ENCODE measurements at places on chromosomes 16 and 17. TPM values are rescaled to one million over a fixed set of nuclear protein-coding genes. Genes with fewer than 3 reads are reported as not detected.

GRCh38 chr17:530851-531250, 178.2 kb upstream of the RPH3AL start:
- DNase-seq: no peak

Gene TEKT5
- total RNA-seq: not detected

DNA sequence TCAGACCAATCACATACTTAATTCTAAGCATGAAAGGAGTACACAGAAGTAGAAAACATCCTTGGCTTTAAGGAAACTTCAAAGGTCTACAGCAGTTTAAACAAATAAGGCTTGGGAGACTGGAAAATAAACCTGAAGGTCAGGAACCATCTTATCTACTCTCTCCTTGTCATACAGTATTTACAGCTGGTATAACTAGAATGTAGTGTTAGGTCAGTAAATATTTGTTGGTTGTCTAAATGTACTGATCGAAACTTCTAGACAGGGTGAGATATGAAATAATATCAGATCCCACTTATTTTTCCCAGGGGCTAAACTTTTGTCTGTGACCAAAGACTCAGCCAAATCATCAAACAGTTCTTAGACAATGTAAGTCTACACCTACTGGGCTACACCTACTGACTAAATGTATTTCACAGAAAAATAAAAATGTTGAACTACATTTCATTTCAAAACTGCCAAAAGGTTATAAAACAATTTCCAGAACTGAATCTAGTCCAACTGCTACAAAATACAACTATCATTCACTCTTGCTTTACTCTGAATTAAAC, 27.1 kb upstream of the TMEM97 start:
- no peak for DNase-seq

GRCh38 chr16:66203476-66203875, 163.0 kb upstream of the CDH5 start:
- no peak for DNase-seq

GRCh38 chr17:66605541-66605940, 229.4 kb upstream of the CACNG5 start:
- DNase-seq: peak; percentile 57

DNA sequence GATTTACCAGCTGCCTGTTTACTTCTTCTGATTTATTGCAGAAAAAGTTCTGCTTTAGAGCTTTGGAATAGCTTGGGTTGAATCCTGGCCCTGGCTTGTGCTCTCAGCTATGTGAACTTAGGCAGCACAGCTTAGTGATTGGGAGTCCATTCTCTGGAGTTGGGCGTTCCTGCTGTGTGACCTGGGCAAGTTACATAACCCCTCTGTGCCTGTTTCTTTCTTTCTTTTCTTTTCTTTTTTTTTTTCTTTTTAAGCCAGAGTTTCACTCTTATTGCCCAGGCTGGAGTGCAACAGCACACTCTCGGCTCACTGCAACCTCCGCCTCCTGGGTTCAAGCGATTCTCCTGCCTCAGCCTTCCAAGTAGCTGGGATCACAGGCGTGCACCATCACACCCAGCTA, 51.5 kb upstream of the AQP8 start:
- DNase-seq: no peak

- DNase-seq: no peak
These were observed 41.4 kb upstream of the PIRT start for GRCh38 chr17:10879190-10879836.

Gene TMC7
- total RNA-seq: 0.32 TPM

Gene HCRT
- total RNA-seq: not detected

DNA sequence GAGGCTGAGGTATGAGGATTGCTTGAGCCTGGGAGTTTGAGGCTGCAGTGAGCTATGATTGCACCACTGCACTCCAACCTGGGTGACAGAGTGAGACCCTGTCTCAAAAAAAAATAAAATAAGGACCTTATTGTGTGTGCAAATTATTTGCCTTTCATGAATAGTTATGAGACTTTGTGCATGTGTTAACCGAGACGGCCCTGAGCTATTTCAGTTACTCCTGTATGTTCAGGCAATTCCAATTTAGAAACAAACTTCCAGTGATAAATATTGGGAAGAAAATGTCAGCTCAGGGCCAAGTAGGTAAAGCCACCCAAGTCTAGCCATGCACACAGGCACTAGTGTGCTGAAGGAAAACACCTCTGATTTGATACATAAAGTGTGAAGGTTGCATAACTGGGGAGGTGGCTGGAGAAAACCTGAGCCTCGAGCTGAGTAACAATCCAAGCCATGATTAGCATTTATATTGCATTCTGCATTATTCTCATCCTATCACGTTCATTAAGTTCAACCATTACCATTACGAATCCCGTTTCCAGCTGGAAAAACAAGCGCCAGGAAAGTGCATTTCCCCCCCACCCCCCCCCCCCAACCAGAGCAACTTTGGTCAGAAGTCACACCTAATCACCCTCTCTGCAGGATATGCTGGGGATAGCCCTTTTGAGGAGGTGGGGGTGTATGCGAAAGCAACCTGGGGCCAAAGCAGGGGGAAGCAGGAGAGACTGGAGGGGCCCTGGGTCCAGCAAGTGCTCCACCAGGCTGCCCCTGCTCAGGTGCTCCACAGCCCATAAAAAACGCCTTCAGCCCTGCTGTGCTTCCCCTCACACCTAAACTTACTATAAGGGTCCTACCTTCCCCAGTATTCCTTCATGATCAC, 18.6 kb upstream of the ENDOV start:
- no peak for DNase-seq

DNA sequence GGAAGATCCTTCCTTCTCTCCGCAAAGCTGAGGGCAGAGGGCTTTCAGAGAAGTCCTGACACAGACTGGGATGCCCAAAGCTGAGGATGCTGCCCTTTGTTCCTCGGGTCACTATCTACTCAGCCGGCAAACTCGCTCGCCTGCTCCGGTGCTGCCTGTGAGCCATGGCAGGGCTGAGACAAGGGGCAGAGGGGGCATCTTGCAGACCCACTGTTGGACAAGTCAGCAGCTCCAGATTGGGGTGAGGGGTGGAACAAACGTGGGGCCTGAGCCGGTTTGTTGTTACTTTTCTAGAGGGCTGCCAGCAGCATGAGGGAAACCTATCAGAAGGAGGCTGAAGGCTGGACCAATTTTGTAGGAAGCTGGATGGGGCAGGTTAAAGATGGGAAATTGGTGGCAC, 47.1 kb upstream of the PIK3R6 start:
- DNase-seq: no peak

- no peak for DNase-seq
These were observed 20.3 kb downstream of the KPNB1 start for GRCh38 chr17:47670064-47670463.

Gene RPS6KB1
- 26.3 TPM for total RNA-seq

DNA sequence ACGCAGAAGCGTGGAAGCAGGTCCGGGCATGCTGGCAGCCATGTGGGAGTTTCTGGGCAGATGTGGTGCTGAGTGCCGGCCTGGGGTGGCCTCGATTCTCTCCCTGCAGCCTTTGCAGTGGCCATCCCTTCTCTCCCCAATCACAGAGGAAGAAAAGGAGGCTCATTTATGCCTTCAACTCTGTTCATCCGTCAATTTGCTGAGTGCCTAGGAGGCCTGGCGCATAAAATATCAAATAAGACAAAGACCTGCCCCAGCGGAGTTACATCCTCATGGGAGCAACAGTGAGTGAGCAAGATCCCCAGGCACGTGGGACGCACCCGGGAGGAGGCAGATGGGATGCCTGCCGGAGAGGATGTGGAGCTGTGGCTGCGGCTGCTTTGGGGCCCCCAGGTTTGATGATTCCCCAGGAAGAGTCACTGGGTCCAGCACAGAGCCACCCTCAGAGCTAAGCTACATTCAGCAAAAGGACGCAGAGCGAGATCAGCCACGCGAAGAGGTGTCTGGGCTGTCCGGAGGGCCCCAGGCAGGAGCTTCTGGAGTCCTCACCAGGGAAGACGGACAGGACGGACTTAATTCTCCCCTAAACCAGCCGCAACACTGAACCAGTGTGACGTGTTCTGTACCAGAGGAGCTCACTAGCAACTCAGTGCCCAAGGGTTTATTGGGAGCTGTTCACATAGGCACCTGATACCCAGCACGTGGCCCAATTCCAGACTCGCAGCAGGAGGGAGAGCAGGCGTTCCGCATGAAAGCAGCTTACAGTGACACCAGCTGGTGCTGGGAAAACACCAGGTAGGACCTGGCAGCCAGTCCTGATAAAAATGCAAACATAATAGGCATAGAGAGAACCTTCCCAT, 11.3 kb downstream of the CA5A start:
- DNase-seq: no peak

DNA sequence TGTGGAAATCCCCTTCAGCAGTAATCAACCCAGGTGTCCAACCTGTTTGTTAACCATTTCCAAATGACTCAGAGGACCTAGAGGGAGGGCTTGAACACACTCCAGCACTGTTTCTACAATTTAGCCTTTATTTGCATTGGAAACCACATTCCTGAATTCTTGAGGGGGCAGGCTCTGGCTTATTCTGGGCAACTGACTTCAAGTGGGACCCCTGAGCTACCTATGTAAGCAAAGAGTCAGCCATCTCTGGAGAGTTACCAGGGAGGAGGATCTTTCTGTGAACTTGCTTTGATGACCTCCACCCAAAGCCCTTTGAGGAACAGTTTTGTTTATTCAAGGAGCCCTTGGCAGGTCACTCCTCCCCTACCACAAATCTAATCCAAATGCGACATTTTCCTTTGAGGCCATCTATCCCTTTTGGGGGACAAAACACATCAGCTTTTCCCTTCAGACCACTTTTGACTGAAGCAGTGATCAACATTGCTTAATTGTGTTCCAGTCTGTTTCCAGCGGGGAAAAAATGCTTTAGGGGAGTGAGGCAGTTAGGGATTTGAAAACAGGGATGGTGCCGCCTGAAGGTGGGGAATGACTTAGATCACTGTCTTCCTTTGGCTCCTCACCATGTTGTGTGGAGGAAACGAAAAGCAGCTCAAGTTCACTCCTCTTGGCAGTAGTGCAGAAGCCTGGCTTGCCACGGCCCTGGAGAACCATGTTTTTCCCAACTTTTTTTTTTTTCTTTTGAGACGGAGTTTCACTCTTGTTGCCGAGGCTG, 46.2 kb downstream of the TUBD1 start:
- peak; percentile 90 for DNase-seq

Gene DOC2B
- not detected for total RNA-seq

DNA sequence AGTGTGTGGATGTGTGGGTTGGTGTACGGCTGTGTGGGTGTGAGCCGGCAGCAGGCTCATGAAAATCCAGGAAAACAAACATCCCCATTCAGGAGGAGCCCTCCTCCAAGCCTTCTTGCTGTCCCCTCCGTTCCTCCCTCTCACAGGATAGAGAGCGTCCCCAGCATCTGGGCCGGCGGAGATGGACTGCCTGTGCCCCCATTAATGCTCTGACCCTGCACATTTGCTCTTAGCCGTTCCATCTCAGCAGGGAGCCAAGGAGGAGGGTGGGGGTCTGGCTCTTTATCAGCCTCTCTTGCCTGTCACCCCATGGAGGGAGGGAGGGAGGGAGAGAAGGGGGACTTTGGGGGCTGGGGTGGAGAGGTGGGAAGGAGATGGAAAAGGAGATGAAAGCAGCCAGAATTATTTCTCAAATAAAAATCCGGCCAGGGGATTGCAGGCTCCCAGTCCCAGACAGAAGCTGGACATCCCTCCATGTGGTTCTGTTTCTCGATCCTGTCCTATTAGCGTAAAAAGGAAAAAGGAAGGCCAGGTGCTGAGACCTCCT, 240.0 kb upstream of the ZFHX3 start:
- DNase-seq: no peak

Gene RBL2
- 35.1 TPM for total RNA-seq

DNA sequence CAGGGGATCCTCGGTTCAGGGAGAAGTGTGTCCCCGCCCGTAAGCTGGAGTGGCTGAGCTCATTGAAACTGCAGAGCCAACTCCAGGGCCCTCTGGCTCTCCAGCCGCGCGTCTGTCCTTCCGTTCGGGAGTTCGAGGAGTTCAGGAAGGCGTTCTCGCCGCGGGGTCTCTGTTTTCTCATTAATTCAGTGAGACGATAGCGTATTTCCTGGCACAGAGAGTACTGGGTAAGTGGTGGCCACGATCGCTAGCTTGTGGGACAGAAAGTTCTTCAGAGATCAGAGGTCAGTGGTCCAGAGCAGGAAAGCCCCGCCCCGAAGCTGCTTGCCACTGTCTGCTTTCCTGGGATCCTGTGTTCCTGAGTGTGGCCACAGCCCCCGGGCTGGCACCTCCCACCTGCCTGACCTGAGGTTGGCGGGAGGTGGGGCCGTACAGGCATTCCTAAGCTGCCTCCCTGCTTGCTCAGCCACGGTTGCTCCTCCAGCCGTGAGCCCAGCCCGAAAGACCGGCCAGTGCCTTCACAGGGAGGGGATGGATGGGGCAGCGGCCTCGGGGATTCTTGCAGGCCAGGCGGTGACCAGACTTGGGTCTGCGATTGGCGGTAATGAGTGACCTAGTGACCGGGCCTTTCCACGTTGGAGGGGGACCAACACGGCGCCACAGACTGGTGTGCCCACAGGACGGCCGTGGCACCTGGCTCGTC, 8.9 kb downstream of the BAIAP2 start:
- DNase-seq: no peak

- no peak for DNase-seq
These were observed 43.1 kb upstream of the GSG1L start for GRCh38 chr16:28106467-28107215.

- DNase-seq: peak; percentile 64
These were observed 37.7 kb downstream of the DUSP14 start for GRCh38 chr17:37527249-37527851.

GRCh38 chr16:58332997-58333700, 38.3 kb upstream of the PRSS54 start:
- DNase-seq: no peak

DNA sequence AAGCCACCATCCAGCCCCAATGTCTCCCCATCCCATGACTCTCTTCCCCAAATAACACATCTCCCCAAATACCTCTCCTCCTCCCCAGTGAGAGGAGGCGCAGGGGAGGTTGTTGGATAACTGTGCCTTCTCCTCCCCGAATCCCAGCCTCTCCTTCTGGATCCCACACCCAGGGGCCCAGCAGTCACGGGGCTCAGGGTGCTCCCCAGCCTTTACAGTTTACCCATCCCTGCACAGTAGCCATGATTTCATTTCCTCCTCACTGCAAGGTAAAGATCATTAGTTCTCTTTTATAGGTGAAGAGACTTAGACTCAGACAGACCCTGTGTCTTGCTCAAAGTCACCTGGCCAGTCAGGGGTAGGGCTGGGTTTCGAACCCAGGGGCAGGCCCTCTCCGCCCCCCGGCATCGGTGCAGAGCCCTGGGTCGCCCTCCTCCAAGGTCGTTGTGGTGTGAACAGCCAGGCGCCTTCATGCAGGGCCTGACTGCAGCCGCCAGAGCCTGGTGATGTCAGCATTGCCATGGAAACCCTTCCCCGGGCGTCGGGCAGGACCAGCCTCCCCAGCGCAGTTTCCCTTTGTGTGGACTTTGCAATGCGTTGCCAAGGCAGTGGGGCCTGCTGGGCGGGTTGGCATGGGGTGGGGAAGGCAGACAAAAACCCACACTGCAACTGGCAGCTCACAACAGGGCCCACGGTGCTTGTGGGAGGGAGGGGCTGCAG, 53.3 kb upstream of the TOB1 start:
- DNase-seq: peak; percentile 79

All from fibroblast of villous mesenchyme (primary cell).